Posterior cingulate gyrus (tissue), 11 donors: ENCODE measurements at places on chromosomes 13 and 19.
A peak's percentile ranks its signal among the peaks of the same experiment; 100 is the strongest.

DNA sequence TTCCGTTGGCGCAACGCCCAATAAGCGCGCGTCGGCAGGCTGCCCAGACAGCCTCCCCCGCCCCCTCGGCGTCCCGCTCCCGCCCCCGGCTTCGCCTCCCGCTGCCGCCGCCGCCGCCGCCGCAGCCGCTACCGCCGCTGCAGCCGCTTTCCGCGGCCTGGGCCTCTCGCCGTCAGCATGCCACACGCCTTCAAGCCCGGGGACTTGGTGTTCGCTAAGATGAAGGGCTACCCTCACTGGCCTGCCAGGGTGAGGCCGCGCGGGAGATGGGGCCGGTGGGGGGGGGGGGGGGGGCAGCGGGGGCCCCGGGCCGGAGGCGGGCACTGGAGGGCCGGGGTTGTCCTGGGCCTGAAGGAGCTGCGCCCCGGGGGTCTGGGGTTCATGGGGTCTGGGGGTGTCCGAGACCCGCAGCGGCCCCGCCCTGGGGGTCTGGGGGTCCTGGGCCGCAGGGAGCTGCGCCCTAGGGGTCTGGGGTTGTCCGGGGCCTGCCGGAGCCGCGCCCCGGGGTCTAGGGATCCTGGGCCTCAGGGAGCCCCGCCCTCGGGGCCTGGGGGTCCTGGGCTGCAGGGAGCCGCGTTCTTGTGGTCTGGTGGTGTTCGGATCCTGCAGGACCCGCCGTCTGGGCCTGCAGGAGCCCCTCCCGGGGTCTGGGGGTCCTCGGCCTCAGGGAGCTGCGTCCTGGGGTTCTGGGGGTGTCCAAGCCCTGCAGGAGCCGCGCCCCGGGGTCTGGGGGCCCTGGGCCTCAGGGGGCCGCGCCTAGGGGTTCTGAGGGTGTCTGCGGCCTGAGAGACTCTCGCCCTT lies at the start of gene HDGFL2:
Gene HDGFL2, plus strand, starts transcription at position 124 of the 801 bp plus-strand sequence. Its CDS starts 54 bp downstream, at position 178.
- no peak for DNase-seq

- DNase-seq, result no peak
Observed at GRCh38 chr19:18870531-18871172, 25.3 kb downstream of the CERS1 start.

- no peak for DNase-seq
Observed at GRCh38 chr13:26222520-26223046, 469 bp upstream of the RNF6 start.

GRCh38 chr19:55284405-55285058 lies 735 bp downstream of the BRSK1 start:
- no peak for DNase-seq

- DNase-seq, result peak; percentile 58
Observed at GRCh38 chr13:66665991-66666390, 564.1 kb downstream of the PCDH9 start.

DNA sequence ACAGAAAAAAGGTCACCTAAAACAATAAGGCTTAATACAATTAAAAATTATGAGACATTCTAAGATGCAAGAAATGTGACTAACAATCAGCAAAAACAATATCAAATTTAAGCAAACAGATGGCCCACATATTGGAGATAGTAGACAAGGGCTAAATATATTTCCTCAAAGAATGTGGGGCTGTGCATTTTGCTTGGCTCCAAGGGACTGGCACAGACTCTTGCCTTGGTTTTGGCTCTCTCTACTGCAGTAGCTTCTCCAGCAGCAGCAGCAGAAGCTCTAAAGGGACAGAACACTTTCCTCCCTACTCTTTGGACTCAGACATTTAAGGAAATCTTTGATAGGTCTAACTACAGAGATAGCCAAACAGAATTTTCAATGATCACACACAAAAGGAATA lies 38.2 kb upstream of the ZNF780A start:
- no peak for DNase-seq

- no peak for DNase-seq
Observed at GRCh38 chr13:59112221-59112718, 1051.5 kb downstream of the DIAPH3 start.

- no peak for DNase-seq
Observed at GRCh38 chr19:43425567-43426392, 11.1 kb downstream of the TEX101 start.

- DNase-seq, result no peak
Observed at GRCh38 chr13:85864963-85865530, 65.8 kb upstream of the SLITRK6 start.

GRCh38 chr13:113856716-113857065 lies 7.2 kb downstream of the GAS6 start:
- no peak for DNase-seq

DNA sequence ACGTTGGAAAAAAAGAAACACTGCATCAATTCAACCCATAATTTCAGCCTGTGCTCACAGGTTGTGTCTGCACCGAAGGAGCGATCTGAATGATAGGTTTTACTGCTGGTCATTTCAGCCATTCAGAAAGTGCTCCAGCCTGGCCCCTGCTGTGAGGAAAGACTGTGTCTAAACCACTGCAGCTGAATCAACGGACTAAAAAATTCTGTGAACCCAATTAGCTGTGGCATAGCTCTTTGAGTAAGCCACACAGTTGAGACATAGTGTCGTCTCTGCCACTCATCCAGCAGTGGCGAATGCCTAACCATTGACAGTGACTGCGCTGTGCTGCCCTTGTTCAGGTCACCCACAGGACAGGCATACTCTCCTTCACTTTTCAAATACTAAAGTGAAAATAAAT lies 179.8 kb downstream of the COG6 start:
- no peak for DNase-seq

DNA sequence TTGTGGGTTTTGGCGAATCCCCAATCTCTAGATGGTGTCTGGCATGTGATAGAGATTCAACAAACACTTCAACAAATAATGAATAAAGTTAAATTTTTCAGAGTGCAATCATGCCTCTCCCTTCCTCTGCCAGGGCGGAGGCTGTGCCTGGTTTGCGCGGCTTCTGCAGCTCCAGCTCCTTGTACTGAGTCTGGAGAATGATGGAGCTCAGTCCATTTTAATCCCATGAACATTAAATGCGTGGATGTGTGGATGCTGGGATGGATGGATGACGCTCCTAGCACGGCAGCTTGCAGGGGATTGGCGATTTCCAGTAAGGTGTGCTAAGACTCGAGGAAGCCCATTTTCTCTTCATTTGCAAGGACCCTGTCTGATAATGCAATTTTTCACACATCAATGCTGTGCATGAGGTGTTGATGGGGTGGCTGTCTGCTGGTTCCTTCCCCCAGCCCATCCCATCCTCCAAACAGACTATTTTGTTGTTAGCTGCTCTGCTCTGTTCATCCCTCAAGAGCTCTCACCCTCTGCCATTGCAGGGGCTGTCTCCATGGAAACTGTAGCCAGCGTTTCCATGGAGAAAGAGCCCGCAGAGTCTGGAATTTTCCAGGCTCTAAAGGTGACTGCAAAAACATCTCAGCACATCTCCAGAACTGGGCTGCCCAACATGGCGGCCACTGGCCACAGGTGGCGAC lies 92.6 kb upstream of the PEG3 start:
- DNase-seq, result peak; percentile 91

GRCh38 chr13:50080911-50081678 lies 65.9 kb downstream of the KCNRG start:
- DNase-seq, result peak; percentile 8

- DNase-seq, result peak; percentile 98
Observed at GRCh38 chr19:4328243-4328990, 10.2 kb downstream of the STAP2 start.

GRCh38 chr13:108807841-108808240 lies 178.4 kb downstream of the MYO16 start:
- no peak for DNase-seq

DNA sequence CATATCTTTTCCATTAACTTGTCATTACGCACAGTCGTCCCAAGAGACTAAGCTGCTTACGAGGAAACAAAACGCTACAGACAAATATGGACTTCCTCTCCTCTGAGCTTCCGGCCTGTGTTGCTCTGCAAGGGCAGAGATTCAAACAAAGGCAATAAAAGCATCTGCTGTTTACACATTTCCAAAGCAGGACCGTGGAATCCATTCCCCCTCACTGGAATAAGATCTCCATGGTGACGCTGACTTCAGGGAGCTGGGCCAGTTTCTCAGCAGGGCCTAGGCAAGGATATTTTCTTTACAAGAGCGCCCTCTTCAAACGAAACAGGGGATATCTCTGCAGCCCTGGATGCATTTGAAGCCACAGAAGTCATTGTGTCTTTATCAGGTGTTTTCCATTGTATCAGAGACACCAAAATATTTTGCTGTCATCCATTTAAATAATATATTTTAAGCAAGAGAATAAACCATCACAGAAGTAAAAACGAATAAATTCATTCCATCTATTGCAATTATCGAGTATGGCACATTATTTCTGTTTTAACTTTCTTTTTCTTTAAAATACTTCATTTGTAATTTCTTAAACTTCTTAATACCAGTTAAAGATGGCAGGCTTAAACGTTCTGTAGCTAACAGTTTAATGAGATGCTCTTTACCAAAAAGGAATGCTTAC lies 177.5 kb downstream of the DCLK1 start:
- DNase-seq, result peak; percentile 81

GRCh38 chr13:52599848-52600603 lies 42.2 kb upstream of the HNRNPA1L2 start:
- peak; percentile 16 for DNase-seq

DNA sequence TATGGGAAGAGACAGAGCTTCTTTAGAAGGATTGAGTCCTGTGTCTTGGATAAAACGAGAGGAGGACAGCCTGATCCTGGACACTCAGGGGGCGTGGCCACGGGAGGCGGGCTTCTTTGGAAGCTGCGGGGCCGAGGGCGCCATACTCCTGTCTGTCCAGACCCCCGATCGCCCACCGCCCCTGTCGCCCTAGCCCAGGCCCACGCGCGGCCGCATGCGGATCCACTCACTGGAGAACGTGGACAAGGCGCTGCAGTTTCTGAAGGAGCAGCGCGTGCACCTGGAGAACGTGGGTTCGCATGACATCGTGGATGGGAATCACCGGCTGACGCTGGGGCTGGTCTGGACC lies 23.1 kb downstream of the SPTBN4 start:
- no peak for DNase-seq

DNA sequence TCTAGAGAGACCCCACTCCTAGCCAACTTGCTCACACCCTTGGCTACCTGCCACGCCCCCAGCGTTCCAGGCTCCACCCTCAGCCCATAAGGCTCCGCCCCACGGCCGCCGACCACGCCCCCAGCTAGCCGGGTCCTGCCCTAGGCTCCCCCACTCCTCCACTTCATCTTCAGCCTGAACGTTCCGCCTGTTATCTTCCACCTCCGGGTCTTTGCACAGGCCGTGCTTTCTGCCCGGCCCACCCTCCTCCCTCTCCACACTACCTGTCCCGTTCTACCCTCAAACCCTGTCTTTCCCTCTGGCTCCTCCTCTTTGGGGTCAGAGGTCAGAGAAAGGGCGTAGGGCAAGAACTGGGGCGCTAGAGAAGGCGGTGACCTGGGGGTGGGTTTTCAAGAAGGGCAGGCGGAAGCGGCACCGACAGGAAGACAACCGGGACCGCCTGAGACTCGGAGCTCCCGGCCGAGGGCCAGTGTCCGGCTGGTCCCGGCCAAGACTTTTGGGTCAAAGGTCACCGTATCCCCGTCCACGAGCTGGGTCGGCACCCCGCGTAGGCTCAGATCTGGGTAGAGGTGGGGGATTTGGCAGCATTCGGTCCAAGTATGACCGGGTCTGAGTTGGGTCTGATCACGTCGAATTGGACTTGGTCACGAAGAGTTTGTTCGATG lies 2.2 kb downstream of the PDE4C start:
- DNase-seq, result no peak
